ENCODE measurements at places on chromosomes 12 and 14.

DNA sequence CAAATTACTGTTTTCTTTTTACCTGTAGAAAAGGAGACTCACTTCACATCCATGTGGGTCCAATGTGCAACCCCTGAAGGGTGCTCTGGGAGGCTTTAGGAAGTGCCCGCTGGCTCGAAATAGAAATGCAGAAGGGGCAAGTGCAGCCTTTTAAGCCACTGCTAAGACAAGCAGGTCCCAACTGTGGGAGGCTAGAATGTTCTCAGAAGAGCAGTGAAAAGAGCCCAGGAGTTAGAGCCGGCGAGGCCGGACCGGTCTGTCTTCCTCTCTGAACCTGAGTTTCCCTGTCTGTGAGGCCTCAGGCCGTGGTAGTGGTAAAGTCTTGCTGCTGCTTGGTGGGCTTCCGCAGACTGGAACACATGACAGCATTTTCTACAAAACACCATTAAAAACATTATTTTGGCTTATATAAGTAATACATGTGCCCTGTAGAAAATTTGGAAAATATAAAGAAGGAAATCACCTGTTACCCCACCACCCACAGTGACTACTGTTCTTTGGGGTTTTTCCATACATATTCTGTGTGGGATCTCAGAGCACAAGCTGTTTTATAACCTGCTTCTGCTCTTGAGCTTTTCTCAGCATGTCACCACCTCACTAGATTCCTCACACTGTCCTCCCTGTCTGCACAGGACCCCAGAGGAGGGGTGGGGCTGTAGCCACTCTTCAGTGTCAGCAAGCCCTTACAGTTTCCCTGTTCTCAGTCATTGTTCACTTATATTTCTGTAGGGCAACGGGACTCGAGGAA, 6.0 kb downstream of the CKB start:
- no peak for DNase-seq

GRCh38 chr14:81235096-81235495, 14.3 kb upstream of the GTF2A1 start:
- no peak for DNase-seq

DNA sequence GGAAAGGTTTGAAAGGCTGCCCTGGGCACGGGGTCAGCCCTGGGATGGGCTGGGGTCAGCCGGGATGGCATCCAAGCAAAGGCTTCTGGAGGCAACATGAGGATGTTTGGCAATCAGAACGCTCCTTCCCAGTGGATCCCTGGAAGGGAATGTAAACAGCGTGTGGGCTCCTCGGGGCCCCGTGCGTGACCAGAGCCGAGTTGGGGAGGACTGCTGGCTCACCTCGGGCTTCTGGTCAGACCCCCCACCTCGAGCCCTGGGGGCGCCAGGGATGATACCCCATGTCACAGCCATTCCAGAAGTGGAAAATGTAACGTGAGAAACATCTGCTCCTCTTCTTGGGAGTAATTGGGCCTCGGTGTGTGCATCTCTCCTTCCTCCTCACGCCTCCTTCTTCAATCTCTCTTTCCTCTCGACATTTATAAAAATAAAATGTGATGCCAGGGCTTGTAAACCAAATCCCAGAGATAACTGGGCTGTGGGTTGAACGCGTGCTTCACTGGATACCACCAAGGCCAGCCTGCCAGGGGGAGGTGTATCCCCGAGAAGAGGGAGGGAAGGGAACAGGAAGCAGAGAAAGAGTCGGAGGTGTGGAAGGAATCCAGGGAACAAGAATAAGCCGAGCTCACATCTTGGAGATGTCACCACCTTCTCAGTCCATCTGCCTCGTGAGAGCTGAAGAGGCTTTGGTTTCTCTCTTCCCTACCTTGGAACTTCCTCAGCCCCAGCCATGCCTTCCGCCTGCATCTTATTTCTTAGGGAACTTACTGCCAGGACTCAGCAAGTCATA, 144.8 kb downstream of the NUAK1 start:
- DNase-seq, result no peak

DNA sequence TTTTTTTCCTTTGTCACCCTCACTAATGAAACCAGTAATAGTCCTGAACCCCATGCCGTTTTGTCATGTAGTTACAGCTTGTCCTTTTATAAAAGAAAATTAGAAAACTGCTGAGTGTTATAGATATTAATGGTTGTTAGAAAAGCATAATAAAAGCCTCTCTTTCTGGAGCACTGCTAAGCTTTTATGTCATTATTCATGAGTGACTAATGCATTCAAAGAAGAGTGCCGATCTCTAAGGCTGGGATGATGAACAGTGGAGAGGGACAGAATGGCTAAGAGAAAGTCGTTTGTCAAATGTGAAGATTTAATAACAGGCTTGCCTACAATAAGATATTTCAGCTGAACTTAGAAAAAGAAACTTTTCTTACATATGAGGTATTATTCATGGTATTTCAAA, 121.6 kb downstream of the MGAT4C start:
- no peak for DNase-seq

- DNase-seq, result no peak
These were observed 1.2 kb downstream of the ATF7 start for GRCh38 chr12:53624956-53625355.

- DNase-seq, result no peak
These were observed 16.2 kb downstream of the TEDC1 start for GRCh38 chr14:105507247-105507646.

GRCh38 chr12:5022465-5023061, 21.1 kb upstream of the KCNA5 start:
- DNase-seq, result peak; percentile 28

DNA sequence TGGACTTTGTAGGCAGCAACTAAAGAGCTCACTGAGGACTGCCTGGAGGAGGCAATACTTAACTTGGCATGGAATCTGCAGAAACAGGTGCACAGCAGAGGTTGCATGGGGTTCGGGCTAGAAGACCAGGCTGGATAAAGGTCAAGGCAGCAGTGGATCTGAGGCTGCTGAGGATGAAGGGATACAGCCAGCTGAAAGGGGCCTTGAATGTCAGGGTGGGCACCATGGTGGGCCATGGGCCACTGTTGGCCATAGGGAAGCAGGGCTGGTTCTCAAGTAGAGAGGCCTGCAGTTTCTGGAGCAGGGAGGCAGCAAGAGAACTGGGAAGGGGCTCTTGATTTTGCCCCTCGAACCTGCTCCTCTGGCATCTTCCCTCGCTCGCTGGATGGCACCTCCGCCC, 55.5 kb downstream of the C14orf132 start:
- no peak for DNase-seq

DNA sequence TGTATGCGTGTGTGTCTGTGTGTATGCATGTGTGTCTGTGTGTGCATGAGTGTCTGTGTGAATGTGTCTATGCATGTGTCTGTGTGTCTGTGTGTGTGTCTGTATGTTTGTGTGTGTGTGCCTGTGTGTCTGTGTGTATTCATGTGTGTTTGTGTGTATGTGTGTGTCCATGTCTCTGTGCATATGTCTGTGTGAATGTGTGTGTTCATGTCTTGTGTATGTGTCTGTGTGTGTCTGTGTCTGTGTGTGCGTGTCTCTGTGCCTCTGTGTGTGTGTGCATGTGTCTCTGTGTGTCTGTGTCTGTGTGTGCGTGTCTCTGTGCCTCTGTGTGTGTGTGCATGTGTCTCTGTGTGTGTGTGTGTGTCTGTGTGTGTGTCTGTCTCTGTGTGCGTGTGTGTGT, 82.4 kb downstream of the NINJ2 start:
- DNase-seq, result no peak

DNA sequence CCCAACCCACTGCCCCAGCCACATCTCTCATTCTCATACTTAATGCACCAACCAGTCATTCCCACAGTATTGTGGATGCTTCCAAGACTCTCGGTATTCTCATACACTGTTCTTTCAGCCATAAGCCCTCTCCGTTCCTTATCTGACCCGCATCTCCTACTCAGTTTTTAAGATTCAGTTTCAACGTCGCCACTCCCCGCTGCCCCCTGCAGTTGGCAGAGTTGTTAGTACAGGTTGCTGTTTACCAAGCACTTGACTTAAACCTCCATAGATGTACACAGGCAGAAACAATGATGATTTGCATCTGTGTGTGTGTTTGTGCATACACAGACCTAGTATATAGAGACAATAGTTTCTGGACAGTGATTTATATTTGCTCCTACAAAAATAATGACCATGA, 40.2 kb downstream of the PAH start:
- DNase-seq, result no peak

DNA sequence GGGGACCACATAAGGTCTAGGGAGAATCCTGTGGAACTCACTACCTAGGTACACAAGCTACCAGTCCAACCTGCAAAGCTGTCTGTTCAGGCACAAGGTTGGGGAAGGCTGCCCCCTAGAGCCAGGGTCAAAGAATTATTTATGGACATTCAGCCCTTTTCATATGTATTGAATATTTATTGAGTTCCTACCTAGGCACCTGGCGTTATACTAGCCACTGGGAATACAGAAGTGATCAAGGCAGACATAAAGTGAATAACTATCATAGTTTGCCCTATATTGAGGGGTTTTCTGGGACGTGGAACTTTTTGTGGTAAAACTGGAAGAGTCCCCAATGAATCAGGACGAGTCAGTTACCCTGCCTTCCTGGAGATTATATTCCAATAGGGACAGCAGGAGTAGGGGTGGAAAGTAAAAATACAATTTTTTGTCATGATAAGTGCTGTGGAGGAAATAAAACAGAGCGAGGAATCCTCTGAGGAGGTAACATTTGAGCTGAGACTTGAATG, 5.8 kb upstream of the SLC48A1 start:
- DNase-seq, result peak; percentile 53

DNA sequence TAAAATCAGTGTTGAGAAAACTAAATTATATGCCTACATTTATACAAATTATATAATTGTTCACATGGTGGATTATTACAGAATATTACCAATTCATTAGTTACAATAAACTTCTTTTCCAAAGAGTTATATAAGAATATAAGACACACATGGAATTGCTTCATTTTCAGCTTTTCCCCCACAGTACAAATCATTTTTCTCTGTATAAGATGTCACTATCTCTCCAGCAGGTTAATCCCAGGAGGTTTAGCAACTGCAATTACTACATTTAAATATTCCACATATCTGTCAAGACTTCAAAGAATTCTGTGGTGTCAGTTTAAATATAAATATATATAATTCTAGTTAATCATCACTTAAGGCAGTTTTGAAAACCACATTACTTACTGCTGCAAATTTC, 59.6 kb upstream of the G2E3 start:
- DNase-seq, result no peak

- no peak for DNase-seq
These were observed 85.5 kb upstream of the NUDT4 start for GRCh38 chr12:93292213-93292612.

- DNase-seq, result no peak
These were observed 131.2 kb downstream of the EML1 start for GRCh38 chr14:99924379-99924778.

DNA sequence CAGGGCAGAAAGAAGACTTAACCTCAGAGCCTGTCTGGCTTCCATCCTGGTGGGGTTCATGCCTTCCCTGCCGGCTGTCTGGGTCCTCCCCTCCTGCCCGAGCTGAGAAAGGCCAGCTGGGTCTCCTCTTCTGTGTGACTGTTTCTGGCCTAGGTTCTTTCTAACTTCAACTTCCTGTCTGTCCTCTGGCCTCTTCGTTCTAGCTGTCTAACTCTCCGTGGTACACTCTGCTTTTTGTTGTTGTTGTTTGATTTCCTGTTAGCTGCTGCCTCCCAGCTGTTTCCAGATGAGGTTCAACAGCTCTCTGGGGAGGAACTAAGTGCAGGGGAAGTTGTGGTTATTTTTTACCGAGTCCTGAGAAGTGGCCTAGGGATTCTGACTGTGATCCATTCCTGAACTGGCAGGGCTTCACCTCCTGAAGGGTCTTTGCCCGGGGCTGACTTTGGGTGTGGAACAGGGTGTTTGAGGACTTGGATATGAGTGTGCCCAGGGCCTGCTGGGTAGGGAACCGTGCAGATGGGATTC, 3.2 kb downstream of the MLXIP start:
- no peak for DNase-seq

- DNase-seq, result no peak
These were observed 118.0 kb upstream of the IFNG-AS1 start for GRCh38 chr12:67871231-67871630.

DNA sequence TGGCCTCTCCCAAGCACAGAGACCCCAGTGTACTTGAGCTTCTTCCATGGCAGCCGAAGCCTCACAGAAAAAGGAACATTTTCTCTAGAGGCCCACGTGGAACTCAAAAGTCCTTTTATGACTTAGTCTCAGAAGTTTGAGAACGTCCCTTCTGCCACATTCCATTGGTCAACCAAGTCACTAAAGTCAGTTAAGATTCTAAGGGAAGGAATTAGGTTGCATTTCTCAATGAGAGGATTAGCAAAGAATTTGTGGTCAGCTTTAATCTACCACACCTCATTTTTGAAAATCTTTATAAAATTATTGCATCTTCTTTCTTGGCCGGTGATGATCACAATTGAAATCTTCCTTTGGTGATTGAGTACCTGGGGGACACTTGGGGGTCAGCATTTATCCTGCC, 279.9 kb upstream of the TBX3 start:
- no peak for DNase-seq

- no peak for DNase-seq
These were observed 11.5 kb downstream of the RAB5B start for GRCh38 chr12:55985341-55985740.

- peak; percentile 7 for DNase-seq
These were observed 153.8 kb upstream of the KRR1 start for GRCh38 chr12:75665216-75665615.

GRCh38 chr12:20822925-20823324, 12.4 kb downstream of the SLCO1B3 start:
- no peak for DNase-seq

- no peak for DNase-seq
These were observed 41.0 kb downstream of the PRORP start for GRCh38 chr14:35163384-35163783.

- no peak for DNase-seq
These were observed 60.5 kb downstream of the BTG1 start for GRCh38 chr12:92085040-92085735.

GRCh38 chr12:59828521-59828920, 232.7 kb downstream of the SLC16A7 start:
- no peak for DNase-seq

DNA sequence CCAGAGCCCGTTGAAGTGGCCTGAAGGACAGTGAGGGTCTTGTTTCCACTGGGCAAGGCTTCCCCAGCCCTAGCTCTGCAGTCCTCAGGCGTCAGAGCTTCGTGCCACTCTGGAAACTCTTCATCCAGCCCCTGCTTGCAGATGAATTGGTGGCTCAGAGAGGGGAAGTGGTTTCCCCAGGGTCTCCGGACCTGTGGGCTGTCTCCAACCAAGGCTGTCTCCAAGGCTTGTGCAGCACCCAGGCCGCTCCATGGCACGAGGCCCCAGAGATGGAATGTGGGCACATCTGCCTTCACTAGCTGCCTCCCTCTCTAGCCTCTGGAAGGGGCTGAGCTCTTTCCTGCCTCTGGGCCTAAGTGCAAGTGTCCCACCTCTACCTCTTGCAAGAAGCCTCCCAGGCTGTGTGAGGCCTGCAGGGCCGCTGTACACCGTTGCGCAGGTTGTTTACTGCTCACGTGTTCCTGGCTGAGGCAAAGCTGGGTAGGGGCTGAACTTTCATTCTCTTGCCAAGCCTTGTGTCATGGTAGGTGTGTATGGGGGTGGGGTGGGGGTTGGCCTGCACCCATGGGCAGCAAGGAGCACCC, 11.1 kb downstream of the RIN3 start:
- no peak for DNase-seq

GRCh38 chr14:35938770-35939169, 112.6 kb downstream of the BRMS1L start:
- no peak for DNase-seq

GRCh38 chr14:53032161-53032803, 81.4 kb upstream of the FERMT2 start:
- DNase-seq, result peak; percentile 69

- no peak for DNase-seq
These were observed 73.4 kb upstream of the DDHD1 start for GRCh38 chr14:53226553-53226952.

- no peak for DNase-seq
These were observed 27.7 kb downstream of the CLMN start for GRCh38 chr14:95291859-95292542.

GRCh38 chr14:50892255-50892654, 20.4 kb downstream of the ABHD12B start:
- DNase-seq, result peak; percentile 72

All from HepG2 (cell line).